ENCODE measurements at places on chromosomes 4 and X.

DNA sequence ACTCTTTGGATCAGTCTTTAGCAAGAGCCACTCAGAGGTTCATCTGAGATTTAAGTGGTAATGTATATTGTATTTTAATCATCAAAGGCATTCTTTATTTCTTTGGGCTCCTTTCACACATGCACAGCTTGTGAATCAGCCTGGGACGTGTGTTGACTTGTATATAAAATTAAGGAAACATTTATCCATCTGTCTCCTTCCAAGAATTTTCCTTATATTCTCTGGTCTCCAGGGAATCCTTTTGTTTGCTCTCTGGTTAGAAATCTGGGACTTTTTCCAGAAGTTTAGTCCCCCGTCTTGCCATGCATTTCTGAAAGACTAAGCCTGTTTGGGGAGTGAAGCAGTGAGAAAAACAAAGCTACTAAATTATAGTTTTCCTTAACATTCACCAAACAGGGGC is 212.3 kb downstream of the DCAF12L2 start:
- no peak for DNase-seq

GRCh38 chr4:56048702-56049431 is 100.1 kb downstream of the CEP135 start:
- no peak for DNase-seq

- DNase-seq, result no peak
Measured at GRCh38 chrX:118727686-118728339, 407 bp downstream of the IL13RA1 start.

DNA sequence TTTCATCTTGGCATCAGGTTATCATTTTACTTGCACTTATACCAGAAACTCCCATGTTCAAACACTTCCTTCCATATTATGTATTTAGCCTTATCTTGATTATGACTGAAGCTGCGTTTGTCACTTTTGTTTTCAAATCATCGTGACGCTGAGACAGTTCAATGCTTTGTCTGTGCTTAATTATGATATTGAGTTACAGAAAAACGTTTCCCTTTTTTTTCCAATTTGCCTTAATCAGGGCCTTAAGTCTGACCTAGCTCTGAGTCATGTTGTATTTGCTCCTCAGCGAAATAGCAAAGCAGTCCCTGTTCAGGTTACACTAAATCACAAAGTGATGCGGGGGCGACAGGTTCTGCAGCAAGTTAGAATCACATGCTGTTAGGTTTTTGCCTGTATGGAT is 254.7 kb downstream of the AFF2 start:
- DNase-seq, result no peak

DNA sequence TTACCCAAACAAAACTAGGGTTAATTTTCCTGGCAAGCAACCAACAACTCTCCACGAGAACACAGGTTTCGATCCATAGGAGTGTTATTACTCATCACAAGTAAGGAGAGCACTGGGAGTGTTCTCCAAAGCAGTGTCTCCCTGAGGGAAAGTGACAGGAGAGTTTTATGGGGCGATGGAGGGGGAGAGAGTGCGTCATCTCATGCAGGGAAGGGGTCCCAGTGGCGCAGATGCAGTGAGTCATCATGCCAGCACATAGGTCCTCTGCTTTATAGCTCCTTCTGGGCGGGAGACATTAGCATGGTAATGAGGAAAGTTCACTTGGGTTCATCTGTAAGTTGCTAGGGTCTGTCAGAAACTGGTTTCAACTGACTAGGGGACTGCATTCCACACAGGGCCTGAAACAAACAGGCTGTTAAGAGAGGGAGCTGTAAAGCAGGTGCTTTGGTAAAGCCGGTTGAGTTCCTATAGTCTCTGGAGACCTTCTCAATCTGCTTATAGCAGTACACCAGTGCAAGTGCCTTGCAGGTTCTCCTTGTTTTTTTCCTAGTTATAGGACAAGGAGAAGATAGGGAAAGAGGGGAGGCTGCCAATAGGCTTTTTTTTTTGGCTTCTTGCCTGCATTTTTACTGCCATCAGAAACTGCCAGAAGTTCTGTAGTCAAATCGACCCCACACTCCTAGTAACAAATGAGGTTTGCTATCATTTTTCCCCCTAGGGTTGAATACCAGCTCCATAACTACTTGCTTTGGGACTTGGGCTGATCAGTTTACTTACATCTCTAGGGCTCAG is 12.8 kb upstream of the BOD1L1 start:
- DNase-seq, result no peak

- no peak for DNase-seq
Measured at GRCh38 chrX:122087341-122087740, 1039.9 kb downstream of the GLUD2 start.

DNA sequence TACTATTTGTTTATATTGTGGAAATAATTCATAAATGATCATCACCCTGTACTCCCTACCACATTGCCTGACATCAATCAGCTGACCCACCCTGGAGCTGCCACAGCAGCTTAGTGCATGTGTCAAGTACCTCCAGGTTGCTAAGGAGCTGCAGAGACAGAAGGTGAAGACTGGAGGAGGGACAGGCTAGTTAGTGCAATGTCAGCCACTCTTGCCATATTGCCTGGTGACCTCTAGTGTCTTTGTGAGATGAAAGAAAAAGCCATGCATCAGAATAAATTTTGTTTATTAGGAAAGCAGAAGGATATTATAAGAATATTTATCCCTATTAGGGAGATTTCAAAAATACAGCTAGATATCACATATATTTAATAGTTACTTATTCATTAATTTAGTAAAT is 243.9 kb upstream of the FAT4 start:
- DNase-seq, result no peak

- no peak for DNase-seq
Measured at GRCh38 chr4:71586087-71586763, 197.7 kb downstream of the GC start.

GRCh38 chrX:45137531-45137930 is 63.1 kb downstream of the DIPK2B start:
- no peak for DNase-seq

DNA sequence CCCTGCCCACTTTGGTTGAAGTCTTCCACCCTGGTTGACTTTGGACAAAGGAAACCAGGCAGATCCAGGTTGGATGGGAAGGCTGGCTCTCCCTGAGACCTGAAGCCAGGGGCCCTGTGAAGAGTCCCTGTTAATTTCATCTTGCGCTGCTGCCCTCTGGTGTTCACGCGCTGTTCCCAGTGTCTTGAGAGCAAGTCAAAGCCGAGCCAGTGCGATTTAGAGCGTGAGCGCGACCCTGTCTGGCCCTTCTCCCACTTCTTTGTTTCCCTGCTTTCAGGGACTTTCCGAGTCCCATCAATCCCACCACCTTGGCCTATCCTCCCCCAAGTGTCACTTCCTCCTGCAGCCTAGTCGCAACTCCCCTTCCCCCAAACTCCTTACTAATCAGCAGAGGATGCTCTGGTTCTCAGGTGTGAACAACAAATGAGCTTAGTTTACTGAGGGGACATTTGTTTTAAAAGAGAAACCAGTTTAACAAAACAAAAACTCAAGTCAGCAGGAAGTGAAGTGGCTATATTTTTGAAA is 25.8 kb upstream of the CHRNA9 start:
- peak; percentile 82 for DNase-seq

DNA sequence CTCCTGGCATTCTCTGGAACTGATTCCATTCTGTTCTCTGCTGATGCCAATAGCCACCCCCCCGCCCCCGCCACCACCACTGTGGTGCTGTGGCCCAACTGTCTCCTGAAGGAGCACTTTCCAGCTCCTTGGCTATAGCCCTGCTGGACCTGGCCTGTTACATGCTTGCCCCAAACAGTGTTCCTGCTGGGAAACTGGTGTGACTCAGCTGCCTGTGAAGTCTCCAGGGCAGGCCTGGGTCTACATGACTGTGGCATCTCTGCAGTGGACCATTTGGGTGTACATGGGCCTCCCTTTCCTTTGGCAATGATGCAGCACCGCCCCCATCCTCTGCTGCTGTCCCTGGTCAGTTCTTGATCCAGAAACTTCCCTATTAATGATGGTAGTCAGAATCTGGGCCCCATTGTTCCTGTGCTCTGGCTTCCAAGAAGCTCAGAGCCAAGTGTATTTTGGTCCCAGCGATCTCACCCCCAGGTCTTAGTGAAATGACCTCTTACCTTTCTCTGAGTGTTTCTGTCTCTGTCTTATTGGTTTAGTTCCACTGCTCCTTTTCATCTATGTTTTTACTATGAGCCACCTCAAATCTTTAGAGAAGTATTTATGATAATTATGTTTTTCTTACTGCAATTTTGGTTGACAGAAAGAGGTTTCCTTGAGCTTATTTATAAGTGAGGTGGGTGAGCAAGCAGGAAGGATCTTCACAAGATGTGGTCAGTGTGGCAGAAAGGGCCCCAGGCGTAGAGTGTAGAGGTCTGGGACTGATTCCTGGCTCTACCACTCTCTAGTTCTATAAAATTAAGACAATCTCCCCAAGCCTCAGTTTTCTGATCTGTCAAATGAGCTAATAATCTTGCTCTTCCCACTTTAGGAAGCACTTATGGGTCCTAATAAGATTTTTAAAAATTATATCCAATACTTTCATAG is 210.7 kb upstream of the EOLA2 start:
- DNase-seq, result no peak

DNA sequence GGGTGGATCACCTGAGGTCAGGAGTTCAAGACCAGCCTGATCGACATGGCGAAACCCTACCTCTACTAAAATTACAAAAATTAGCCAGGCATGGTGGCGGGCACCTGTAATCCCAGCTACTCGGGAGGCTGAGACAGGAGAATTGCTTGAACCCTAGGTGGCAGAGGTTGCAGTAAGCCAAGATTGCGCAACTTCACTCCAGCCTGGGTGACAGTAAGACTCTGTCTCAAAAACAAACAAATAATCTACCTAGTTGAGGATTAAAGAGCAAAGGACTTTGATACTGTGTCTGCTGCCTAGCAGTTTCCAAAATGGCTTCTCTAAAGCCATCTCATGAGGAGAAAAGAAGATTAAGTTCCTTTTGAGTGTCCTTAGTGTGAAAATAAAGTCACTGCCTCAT is 37.8 kb downstream of the SMS start:
- no peak for DNase-seq

- no peak for DNase-seq
Measured at GRCh38 chr4:113851816-113852215, 90.3 kb upstream of the CAMK2D start.

- no peak for DNase-seq
Measured at GRCh38 chrX:35115205-35115604, 172.6 kb downstream of the FAM47B start.

DNA sequence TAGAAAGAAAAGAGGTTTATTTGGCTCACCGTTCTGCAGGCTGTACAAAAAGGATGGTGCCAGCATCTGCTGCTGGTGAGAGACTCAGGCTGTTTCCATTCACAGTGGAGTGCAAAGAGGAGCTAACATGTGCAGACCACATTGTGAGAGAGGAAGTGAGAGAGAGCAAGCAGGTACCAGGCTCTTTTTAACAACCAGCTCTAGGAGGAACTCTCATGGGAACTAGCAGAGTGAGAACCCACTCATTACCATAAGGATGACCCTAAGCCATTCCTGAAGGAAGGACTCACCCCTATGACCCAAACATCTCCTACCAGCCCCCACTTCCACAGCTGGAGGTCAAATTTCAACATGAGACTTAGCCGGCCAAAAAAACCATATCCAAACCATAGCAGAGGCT is 158.6 kb upstream of the ADGRL3 start:
- no peak for DNase-seq

GRCh38 chr4:184287697-184288255 is 70.1 kb upstream of the ENPP6 start:
- no peak for DNase-seq

Data from T-helper 17 cell (primary cell).